HFFc6 (cell line): ENCODE measurements at places on chromosomes 5 and 9.
A peak's percentile ranks its signal among the peaks of the same experiment; 100 is the strongest.

GRCh38 chr9:131107760-131108159, 11.4 kb downstream of the AIF1L start:
- peaks cover 14% of the 10 kb centered on the region for H3K4me1 ChIP-seq
- no peak for DNase-seq
- H3K36me3 ChIP-seq = no peaks in the 10 kb centered on the region
- no peak overlapping the region for H3K27ac ChIP-seq

- peaks cover 15% of the 10 kb centered on the region for H3K4me1 ChIP-seq
- peak; percentile 24 for DNase-seq
- H3K27me3 ChIP-seq = peaks cover 9% of the 10 kb centered on the region
- H3K27ac ChIP-seq = no peak overlapping the region
- no peak overlapping the region for H3K4me3 ChIP-seq
- H3K36me3 ChIP-seq = no peaks in the 10 kb centered on the region
Measured at GRCh38 chr5:177421062-177421798, 5.2 kb upstream of the GRK6 start.

GRCh38 chr5:104018299-104018698, 455.7 kb upstream of the NUDT12 start:
- DNase-seq = no peak
- H3K27ac ChIP-seq = no peak overlapping the region
- H3K4me1 ChIP-seq = no peaks in the 10 kb centered on the region
- no peak overlapping the region for H3K4me3 ChIP-seq

DNA sequence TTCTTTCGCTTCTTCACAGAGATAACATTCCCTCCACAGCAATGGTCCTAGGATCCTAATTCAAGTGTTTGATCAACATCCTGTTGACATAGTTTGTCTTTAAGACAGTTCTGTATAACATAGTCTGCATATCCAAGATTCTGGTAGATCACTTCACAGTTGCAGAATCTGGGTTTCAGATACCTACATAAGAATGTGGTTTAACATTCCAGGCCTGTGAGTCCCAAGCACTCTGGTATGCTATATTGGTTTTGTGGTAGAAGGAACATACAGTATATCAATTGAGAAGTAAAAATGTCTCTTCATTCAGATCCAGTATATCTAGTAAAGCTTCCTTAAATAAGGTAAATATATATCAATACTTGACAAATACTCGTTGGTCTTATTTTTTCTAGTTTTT, 914.2 kb upstream of the CDH6 start:
- H3K36me3 ChIP-seq = no peaks in the 10 kb centered on the region; the same call in 1 of the 2 replicates
- H3K27ac ChIP-seq = no peak overlapping the region
- no peak overlapping the region for H3K4me3 ChIP-seq
- DNase-seq = no peak
- H3K4me1 ChIP-seq = no peaks in the 10 kb centered on the region

DNA sequence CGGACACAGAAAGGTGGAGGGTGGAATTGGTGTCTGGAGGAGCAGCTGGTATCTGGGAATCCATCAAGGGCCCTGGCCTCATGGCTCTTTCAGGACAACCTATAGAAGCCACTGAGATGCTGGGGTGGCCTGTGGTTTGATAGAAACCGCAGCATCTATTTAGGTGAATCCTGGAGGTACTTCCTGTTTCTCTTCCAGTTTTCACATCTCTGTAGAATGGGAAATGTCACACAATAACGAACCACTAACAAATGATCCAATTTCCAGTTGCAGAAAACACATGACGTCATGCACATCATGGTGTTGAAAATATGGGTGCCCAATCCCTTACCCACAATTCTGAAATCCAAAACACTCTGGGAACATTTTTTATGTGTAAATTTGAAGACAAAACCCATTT, 52.2 kb downstream of the ROPN1L start:
- H3K36me3 ChIP-seq = peaks cover 15% of the 10 kb centered on the region
- peaks cover 3% of the 10 kb centered on the region for H3K27me3 ChIP-seq
- DNase-seq = no peak
- no peak overlapping the region for H3K4me3 ChIP-seq

GRCh38 chr9:82549174-82549821, 513.6 kb downstream of the RASEF start:
- H3K4me1 ChIP-seq = no peaks in the 10 kb centered on the region
- no peaks in the 10 kb centered on the region for H3K36me3 ChIP-seq
- no peak overlapping the region for H3K4me3 ChIP-seq
- no peak overlapping the region for H3K27ac ChIP-seq
- no peaks in the 10 kb centered on the region; the same call in 1 of the 2 replicates for H3K27me3 ChIP-seq

- H3K27ac ChIP-seq = no peak overlapping the region
- DNase-seq = no peak
- H3K4me3 ChIP-seq = no peak overlapping the region
- peaks cover 21% of the 10 kb centered on the region for H3K4me1 ChIP-seq
- H3K36me3 ChIP-seq = no peaks in the 10 kb centered on the region
Measured at GRCh38 chr9:107546859-107547258, 57.3 kb upstream of the KLF4 start.
